Motor neuron (in vitro differentiated cells): ENCODE measurements at places on chromosomes 5 and 9. TPM values are rescaled to one million over a fixed set of nuclear protein-coding genes. Genes with fewer than 3 reads are reported as not detected.
A peak's percentile ranks its signal among the peaks of the same experiment; 100 is the strongest.

The PCDHAC1 gene
- 0.05 TPM in 1 of 2 replicates, not detected in the other for total RNA-seq

The CDH18 gene
- total RNA-seq = 7.9 and 9.7 TPM in 2 replicates

DNA sequence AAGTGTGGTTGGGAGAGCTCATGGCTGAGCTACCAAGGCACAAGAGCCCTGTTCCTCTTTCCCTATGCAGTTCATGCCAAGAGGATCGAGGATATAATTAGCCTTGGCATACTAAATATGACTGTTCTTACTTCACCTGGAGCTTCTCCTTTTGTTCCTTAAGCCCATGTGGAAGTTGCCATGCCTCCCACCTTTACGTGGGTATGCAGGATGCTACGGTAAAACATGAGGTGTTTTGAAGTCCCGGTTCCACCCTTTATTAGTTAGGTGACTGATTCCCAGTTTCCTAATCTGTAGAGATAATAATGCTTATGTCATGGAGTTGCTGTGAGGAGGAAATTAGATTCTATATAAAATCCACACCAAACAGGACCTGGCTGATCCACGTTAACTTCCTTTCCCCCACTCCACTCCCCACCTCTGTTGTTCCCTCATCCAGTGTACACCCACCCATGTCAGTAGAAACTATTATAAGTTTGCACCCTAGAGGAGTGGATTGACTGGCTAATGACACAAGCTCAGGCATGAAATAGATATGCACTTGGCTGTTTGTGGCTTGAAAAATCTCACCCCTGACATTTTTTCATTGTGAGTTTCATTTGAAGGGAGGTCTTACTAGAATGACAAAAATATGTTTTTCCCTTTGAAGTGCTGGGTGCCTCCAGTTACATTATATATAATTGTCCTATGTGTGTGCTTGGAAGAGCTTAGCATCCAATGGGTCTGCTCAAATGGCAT, 36.8 kb upstream of the SHOC1 start:
- ATAC-seq = no peak

DNA sequence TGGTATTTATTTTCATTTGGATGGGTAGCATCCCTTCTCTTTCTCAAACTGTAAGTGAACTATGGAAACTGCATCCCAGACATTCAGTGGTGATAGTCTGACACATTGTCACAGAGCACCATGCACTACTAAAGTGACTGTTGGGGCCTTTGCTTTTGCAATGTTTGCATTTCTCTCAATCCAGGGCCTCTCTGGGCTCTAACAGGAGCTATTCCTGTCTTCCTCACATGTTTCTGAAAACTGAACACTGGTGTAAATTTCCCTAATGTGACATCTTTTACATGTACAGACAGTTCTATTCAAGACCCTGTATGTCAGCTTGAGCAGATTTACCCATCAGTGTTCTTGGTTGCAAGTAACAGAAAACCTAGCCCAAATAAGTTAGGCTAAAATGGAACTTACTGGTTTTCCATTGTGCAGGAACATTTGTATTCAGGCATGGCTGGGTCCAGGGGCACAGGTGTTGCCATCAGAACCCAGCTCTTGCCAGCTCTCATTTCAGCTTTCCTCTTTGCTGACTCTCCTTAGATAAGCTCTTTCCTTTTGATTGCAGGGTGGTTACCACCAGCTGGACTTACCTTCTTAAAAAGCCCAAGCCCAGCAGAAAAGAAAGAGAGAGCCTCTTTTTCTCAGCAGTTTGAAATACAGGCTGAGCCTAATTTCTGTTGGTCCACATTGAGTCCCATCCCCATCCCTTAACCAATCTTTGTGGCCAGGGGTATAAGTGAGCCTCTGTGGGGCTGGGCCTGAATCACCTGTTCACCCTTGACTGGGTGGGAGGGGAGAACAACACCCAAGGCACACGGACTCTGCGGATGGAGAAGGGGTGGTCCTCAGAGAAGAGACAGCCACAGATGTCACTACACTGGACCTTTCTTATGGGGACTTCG, 234.3 kb downstream of the NR3C1 start:
- ATAC-seq = no peak

The C5orf52 gene
- total RNA-seq = not detected in 2 replicates

GRCh38 chr5:159027504-159027903, 72.2 kb downstream of the EBF1 start:
- peak; percentile 89 for ATAC-seq

GRCh38 chr5:38323645-38324295, 65.4 kb downstream of the EGFLAM start:
- ATAC-seq = no peak

The IL9 gene
- total RNA-seq = not detected in 2 replicates

The MARVELD2 gene
- 0.05 and 0.38 TPM in 2 replicates for total RNA-seq

- ATAC-seq = no peak
Measured at GRCh38 chr9:10704720-10705119, 91.9 kb upstream of the PTPRD start.

- ATAC-seq = no peak
Measured at GRCh38 chr9:37036371-37036775, 2.3 kb upstream of the PAX5 start.

DNA sequence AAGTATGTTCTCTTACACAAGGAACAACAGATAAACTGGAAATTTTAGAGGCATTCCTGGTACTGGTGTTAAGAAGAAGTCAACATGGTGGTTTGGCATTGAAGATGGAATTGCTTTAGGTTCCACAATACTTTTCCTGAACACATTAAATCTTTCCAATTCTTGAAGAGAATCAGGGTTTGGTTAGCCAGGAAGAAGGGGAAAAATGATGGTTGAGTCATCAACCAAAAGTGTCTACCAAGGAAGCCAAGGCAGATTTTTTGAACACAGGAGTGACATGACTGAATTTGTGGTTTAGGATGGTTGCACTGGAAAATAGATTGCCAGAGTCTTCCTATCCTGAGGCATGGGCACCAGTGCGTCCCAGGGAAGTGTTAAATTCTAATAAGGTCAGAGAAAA, 433.4 kb downstream of the TMEM38B start:
- no peak for ATAC-seq

DNA sequence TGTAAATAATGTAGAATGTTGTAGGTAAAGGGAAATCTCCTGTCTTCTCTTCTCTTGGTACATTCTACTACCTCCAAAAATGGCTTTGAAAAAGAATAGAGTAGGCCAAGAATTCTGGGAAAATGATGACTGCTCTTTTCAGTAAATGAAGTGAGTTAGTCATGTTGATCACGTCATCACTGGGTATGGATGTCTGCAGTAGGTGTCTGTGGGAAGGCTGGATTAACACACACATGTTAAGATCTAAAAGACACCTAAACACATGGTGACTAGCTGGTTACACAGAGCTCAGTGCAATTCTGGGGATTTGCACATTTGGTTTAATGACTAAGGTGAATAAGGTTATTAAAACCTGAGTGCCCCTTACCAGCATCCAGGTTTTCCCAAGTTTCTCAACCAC, 161.5 kb downstream of the CEP120 start:
- ATAC-seq = peak; percentile 29

DNA sequence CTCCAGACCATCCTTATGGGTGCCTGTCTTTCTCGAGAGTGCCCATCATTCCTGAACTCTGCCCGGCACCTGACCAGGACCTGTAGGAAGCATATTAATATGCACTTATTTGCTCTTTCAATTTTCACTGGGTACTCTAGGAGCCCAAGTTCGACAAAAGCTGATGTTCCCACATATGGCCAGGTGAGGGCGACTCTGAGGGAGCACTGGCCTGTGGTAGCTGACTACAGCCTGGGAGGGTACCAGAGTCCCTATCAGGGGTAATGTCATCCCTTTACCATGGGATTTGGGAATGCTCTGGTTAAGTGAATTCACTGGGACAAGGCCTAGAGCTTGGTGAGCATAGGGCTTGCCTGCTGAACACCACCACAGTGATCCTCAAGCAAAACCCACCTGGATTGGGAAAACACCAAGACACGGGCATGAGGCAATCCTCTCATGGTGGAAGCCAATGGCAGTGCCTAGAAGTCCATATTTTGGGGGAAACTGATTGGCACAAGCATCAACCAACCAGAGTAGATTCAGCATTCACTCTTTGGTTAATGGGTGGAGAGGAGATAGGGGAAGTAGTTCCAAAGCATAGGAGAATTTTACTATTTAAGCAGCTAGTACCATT, 112.2 kb downstream of the MTX3 start:
- ATAC-seq = no peak

GRCh38 chr9:21840647-21841046, 38.2 kb downstream of the MTAP start:
- no peak for ATAC-seq

DNA sequence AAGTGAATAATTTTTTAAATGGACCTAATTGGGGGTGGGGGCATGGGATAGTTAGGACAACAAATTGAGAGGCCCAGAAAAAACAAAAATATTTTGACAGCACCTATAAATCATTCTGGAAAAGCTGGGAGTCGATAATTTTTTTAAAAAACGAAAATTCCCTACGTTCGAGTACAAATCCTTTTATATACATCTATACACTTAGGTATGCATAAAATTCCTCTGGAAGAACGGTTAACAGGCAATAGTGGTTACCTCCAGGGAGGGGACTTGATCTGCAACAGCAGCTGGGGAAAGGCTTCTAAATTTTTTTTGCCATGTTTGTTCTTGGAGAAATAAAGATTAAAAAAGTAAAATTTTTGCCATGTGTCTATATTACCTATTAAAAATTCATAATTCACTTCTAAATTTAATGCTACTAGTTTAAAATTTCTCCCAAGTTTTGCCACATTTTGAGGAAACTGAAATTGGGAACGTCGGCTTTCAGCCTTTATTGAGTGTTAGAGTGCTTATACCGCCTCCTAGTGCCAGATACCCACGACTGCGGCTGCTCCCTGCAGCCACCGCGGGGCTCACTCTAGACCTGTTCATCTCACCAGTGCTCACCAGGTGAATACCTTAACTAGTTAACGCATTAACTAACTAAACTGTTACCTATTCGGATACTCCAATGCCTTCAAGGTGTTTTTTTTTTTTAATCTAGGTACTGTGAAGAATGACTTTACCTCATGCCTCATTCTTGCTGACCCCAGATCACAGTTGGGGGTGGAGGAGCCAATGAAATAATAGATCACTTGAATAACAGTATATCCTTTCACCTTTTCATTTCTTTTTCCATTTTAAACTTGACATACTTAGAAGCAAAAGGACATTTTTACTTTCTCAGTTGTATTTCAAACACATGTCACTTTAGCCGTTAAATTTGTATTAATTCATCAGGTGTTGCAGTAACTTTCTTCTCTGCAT, 1.8 kb upstream of the BHMT start:
- ATAC-seq = no peak

DNA sequence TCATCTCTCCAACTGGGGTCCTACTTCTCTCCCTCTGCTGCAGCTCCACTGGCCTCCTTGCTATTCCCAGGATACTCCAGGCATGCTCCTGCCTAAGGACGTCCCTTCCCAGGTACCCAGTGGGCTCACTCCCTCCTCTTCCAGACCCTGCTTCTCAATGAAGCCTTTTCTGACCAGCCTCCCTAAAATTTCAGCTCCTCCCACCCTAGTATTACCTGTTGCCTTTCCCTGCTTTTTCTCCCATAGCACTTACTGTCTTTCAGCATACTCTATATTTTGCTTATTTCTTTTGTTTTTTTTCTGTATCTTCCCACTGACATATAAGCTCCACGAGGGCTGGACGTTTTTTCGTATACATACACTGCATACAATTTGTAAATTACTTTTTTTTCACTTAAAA, 26.1 kb upstream of the FSTL4 start:
- ATAC-seq = no peak

DNA sequence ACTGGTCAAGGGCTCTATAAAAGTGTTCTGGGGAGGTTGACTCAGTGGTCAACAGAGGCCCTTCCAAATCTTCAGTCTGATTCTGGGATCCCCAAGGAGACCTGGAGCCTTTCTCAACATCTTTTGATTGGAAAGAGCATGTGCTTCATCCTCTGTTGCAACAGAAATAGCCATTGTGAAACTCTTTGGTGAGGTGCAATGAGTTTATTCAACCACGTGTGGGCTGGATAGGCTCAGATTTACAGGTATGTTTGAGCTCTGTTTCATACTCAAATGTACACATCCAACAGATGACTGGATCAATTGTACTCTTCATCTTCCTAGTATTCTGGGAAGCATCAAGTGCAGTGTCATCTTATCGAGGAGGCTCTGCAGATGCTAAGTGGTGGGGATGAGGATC, 60.5 kb downstream of the CTSL start:
- no peak for ATAC-seq

The FGD3 gene
- 11.6 and 12.0 TPM in 2 replicates for total RNA-seq

The SLC46A2 gene
- 0.26 and 0.73 TPM in 2 replicates for total RNA-seq

DNA sequence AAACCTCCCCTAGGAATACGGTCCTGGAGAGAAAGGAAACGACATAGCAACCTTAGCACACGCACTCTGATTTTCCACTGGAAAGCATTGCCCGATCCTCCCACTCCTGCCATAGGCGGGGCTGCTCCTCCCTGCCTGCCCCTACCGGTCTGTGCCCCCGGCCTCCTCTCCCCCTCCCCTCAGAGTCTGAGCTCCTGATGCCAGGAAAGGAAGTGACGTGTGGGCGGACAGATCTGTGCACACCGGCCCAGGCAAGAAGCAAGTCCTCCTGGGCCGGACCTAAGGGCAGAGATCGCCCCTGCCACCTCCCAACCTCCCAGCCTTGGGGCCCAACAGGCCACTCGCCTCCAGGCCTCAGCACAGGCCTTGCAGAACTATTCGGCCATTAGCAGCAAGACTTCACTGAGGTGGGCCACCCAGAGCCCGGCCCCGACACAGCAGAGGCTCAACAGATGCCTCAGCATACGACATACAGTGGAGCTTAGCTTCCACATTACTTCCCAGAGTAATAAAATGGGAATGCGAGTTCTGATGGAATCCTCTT, 7.2 kb downstream of the NINJ1 start:
- ATAC-seq = peak; percentile 78

DNA sequence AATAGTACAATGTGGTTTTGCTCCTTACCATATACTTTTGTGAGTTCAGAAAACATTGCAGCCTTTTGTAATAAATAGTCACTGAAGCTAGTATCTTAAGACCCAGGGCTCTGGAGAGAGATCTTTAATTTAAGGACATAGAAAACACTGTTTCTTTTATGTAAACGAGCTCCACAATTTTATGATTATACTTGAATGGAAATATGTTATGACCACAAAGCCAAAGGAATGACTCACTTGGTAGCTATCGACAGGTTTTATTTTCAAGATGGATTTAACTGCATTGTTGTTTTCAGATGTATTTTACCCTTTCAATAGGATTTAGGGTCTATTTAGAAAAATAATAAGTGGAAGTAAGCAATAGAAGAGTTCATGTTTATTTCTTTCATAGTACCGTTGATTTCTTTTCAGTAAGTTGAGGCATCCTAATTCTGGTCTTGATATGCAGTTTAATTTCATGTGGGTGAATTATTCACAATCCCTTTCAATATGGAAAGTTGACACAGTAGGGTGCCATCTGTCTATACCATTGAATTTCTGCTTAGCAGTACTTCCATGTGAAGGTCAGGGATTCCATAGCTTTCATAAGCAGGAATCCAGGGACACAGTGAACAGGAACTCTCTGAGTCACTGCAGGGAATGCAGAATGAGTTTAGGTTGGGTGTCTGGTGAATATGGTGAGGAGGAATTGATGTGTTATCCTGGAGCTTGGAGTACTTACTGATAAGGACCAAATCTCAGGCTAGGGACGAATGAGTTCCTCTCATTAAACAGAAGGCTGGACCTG, 157.6 kb downstream of the CD180 start:
- ATAC-seq = peak; percentile 39

The WNT8A gene
- total RNA-seq = 0.67 and 0.78 TPM in 2 replicates
